ENCODE measurements at places on chromosomes 13 and 19. TPM values are rescaled to one million over a fixed set of nuclear protein-coding genes. Genes with fewer than 3 reads are reported as not detected.

The KLK12 gene
- total RNA-seq: not detected

The ATP4A gene
- not detected for total RNA-seq

The UBE2L5 gene
- total RNA-seq: not detected

The TTC9B gene
- 1.7 TPM for total RNA-seq

The SRRM5 gene
- total RNA-seq: 0.51 TPM

DNA sequence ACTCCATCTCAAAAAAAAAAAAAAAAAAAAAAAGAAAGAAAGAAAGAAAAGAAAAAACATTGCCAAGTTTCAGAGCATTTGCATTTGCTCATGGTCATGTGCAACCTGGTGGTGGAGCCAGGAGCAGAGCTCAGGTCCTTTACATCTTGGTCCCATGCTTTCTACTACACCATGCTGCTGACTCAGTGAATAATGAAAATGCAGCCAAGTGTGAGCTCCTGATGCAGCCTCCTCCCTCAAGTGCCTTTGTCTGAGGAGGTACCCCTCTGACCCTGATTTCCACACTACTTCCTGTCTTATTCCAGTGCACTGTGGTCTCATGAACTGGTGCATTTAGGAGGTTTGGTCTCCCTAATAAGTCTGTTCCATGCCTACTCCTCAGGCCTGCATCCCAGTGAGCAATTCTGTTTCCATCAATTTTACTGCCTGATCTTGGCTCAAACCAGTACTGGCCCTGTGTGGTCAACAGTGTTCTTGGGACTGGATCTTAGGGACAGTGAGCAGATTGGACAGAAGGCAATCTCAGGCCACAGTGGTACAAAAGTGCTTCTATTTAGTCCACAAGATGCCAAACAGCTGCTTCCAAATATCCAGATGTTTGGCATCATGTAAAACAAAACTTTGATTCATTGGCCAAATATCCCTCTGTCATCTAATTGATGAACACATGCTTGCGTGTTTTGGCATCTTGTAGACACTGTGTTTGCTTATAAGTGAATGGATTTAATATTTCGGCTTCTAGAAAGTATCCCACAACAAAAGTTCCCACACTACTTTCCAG is 28.8 kb upstream of the LRCH1 start:
- H3K4me1 ChIP-seq: peaks cover 64% of the 10 kb centered on the region
- no peak for DNase-seq
- H3K27me3 ChIP-seq: no peaks in the 10 kb centered on the region
- H3K4me3 ChIP-seq: peak overlapping the region; percentile 45
- peaks cover 3% of the 10 kb centered on the region for H3K36me3 ChIP-seq

GRCh38 chr13:67343777-67344176 is 113.6 kb upstream of the PCDH9 start:
- H3K27me3 ChIP-seq: no peaks in the 10 kb centered on the region
- H3K4me3 ChIP-seq: no peak overlapping the region
- no peaks in the 10 kb centered on the region for H3K36me3 ChIP-seq
- no peaks in the 10 kb centered on the region for H3K4me1 ChIP-seq

DNA sequence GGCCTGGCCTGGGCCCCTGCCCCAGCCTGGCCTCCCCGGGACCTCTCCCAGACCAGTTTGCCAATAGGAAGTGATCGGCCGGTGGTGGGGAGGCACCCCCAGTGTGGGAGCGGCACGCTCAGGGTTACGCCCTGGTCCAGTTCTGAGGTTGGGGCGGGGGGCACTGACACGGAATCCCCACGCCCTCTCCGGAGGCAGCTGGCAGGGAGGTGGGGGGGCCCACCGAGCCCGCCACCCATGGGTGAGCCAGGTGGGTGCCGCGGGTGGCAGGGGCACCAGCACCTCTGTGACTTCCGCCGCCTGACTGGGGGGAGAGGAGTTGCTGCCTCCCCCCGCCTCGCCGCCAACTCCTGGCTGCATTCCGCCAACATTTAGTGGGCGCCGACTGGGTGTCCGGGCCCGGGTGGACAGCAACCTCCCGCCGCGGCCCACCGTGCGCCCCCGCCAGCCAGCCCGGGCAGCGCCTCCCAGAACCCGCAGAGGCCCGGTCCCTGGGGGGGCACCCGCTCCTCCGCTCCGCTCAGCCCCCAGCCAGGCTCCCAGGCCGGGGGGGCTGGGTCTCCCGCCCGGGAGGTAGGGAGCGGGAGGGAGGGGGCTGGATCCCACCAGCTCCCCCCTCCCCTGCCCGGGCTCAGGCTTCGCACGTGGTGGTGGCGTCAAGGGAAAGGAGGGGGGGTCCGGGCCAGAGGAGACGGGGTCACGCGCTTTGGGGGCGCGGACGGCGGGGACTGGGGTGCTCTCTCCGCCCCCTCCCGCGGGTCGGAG is 2.0 kb downstream of the ZBTB7A start:
- no peak overlapping the region for H3K4me3 ChIP-seq
- H3K4me1 ChIP-seq: peaks cover 15% of the 10 kb centered on the region
- peaks cover 24% of the 10 kb centered on the region for H3K27me3 ChIP-seq
- no peak overlapping the region for H3K27ac ChIP-seq
- no peak for DNase-seq

DNA sequence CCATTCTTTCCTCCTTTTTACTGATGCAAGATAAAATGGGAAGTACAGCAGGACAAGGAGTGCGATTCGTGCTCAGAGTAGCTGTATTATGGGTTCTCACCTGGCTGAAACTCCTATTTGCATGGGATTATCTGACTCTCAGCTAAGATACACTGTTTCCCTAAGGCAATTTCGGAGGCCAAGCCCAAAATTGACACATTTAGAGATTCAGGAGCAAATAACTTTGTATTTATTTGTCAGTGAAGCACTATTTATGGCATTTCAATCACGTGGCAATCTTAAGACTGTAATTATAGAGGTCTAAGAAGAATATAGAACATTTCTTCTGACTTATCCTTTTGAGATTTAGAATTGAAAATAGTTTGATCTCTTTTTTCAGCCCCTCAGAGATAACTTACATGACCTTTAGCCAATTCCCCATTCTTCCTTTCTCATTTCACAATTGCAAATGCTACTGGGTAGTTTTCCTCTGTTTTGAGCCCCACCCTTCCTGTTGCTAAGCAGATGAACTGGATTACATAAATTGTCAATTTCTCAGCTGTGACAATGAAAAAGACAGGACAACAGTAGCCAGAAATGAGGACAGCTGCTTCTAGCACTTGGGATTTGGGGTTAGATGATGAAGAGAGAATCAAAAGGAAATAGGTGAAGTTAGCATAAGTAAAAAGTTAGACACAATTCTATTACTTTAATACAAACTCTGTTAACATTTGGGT is 122.7 kb upstream of the FRY start:
- peaks cover 24% of the 10 kb centered on the region for H3K27me3 ChIP-seq
- peaks cover 9% of the 10 kb centered on the region for H3K4me1 ChIP-seq
- H3K4me3 ChIP-seq: no peak overlapping the region
- H3K27ac ChIP-seq: no peak overlapping the region
- H3K36me3 ChIP-seq: no peaks in the 10 kb centered on the region

- H3K4me1 ChIP-seq: no peaks in the 10 kb centered on the region
- peaks cover 11% of the 10 kb centered on the region for H3K36me3 ChIP-seq
- DNase-seq: no peak
- H3K27ac ChIP-seq: no peak overlapping the region
Observed at GRCh38 chr13:114257014-114257413, 22.3 kb downstream of the CDC16 start.

- no peak overlapping the region for H3K27ac ChIP-seq
- H3K4me3 ChIP-seq: no peak overlapping the region
- H3K27me3 ChIP-seq: no peaks in the 10 kb centered on the region
Observed at GRCh38 chr13:30998136-30999088, 66.0 kb downstream of the TEX26 start.

GRCh38 chr13:73195091-73195490 is 136.3 kb downstream of the KLF5 start:
- no peaks in the 10 kb centered on the region for H3K27me3 ChIP-seq
- DNase-seq: no peak
- peaks cover under 1% of the 10 kb centered on the region for H3K4me1 ChIP-seq
- no peak overlapping the region for H3K4me3 ChIP-seq
- no peaks in the 10 kb centered on the region for H3K36me3 ChIP-seq

- peaks cover 3% of the 10 kb centered on the region for H3K27me3 ChIP-seq
- no peak for DNase-seq
- no peaks in the 10 kb centered on the region for H3K4me1 ChIP-seq
- H3K4me3 ChIP-seq: no peak overlapping the region
- H3K36me3 ChIP-seq: no peaks in the 10 kb centered on the region
Observed at GRCh38 chr19:30178721-30179402, 193.3 kb upstream of the ZNF536 start.

- H3K27ac ChIP-seq: no peak overlapping the region
- no peak for DNase-seq
- no peaks in the 10 kb centered on the region for H3K36me3 ChIP-seq
- H3K4me3 ChIP-seq: no peak overlapping the region
- H3K4me1 ChIP-seq: no peaks in the 10 kb centered on the region
Observed at GRCh38 chr13:56019606-56020005, 1121.1 kb upstream of the PRR20A start.

- DNase-seq: no peak
- H3K4me1 ChIP-seq: no peaks in the 10 kb centered on the region
- H3K27me3 ChIP-seq: no peaks in the 10 kb centered on the region
- H3K36me3 ChIP-seq: peaks cover 18% of the 10 kb centered on the region
Observed at GRCh38 chr13:20058476-20058875, 99.9 kb downstream of the ZMYM2 start.

- peaks cover 3% of the 10 kb centered on the region for H3K4me1 ChIP-seq
- peaks cover 2% of the 10 kb centered on the region for H3K36me3 ChIP-seq
- no peaks in the 10 kb centered on the region for H3K27me3 ChIP-seq
- no peak overlapping the region for H3K4me3 ChIP-seq
- no peak for DNase-seq
- no peak overlapping the region for H3K27ac ChIP-seq
Observed at GRCh38 chr13:39998166-39998565, 342.7 kb downstream of the COG6 start.

DNA sequence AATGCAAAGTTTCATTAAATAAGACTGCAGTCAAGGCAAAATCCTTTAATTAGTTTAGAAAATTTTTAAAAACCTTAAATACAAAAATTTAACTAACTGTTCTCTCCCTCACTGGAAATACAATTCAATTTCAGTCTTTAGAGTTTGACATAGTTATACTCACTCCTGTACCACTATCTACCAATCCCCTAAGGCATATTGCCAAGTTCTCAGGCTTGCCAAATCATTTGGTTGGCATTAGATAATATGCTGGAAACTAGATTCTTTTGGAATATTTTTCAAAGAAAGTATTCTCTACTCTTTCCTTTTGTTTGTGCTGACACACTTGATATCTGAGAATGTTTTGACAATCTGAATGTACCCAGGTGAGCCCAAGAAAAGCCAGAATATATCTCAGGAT is 77.2 kb downstream of the TSC22D1 start:
- no peak overlapping the region for H3K27ac ChIP-seq
- DNase-seq: no peak
- peaks cover 4% of the 10 kb centered on the region for H3K4me1 ChIP-seq
- no peak overlapping the region for H3K4me3 ChIP-seq
- peaks cover 22% of the 10 kb centered on the region for H3K36me3 ChIP-seq
- no peaks in the 10 kb centered on the region for H3K27me3 ChIP-seq

- no peak for DNase-seq
- no peak overlapping the region for H3K4me3 ChIP-seq
- H3K36me3 ChIP-seq: no peaks in the 10 kb centered on the region
- peaks cover 33% of the 10 kb centered on the region for H3K4me1 ChIP-seq
Observed at GRCh38 chr13:45879666-45880065, 28.1 kb upstream of the SIAH3 start.

GRCh38 chr19:8004001-8004400 is 1.4 kb downstream of the ELAVL1 start:
- H3K27me3 ChIP-seq: no peaks in the 10 kb centered on the region
- peaks cover 43% of the 10 kb centered on the region for H3K4me1 ChIP-seq
- DNase-seq: no peak
- H3K27ac ChIP-seq: no peak overlapping the region
- H3K4me3 ChIP-seq: peak overlapping the region; percentile 95

- H3K27ac ChIP-seq: no peak overlapping the region
- no peaks in the 10 kb centered on the region for H3K27me3 ChIP-seq
- H3K36me3 ChIP-seq: peaks cover 35% of the 10 kb centered on the region
- peaks cover 6% of the 10 kb centered on the region for H3K4me1 ChIP-seq
- no peak for DNase-seq
Observed at GRCh38 chr13:41931337-41931736, 29.6 kb downstream of the VWA8 start.

DNA sequence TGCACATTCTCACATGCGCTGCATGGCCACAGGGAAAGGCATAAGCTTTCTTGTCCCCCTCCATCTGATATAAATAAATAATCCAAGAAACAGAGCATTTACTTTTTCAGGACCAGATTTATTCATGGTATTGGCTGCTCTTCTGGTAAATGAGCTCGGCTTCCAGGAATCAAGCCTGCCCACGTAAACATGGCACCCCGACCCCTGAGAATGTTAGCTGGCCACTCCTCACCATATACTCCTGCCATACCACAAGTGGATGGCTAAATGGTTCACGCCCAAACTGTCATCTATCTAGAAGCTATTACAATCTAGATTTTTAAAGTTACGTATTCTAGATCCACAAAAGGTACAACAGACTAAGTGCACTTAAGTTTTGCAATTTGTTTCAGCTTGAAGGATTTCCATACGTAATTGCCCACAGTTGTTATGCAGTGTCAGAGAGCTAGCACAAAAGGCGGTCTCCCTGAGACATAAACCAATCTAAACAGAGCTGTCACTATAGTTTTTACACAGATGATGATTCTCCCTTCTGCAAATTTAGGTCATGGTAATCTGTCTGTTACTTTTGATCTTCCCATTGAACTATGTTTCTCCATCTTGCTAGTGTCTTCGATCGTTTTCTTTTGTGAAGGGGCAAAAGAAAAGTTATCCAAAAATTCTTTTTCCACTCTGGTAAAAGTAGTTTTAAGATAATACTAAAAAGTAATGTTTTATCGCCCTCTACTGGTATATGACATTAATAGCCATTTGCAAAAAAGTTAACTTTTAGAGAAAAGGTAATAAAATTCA is 16.2 kb upstream of the FOXO1 start:
- no peak overlapping the region for H3K27ac ChIP-seq
- H3K36me3 ChIP-seq: no peaks in the 10 kb centered on the region
- no peak overlapping the region for H3K4me3 ChIP-seq
- no peaks in the 10 kb centered on the region for H3K27me3 ChIP-seq

DNA sequence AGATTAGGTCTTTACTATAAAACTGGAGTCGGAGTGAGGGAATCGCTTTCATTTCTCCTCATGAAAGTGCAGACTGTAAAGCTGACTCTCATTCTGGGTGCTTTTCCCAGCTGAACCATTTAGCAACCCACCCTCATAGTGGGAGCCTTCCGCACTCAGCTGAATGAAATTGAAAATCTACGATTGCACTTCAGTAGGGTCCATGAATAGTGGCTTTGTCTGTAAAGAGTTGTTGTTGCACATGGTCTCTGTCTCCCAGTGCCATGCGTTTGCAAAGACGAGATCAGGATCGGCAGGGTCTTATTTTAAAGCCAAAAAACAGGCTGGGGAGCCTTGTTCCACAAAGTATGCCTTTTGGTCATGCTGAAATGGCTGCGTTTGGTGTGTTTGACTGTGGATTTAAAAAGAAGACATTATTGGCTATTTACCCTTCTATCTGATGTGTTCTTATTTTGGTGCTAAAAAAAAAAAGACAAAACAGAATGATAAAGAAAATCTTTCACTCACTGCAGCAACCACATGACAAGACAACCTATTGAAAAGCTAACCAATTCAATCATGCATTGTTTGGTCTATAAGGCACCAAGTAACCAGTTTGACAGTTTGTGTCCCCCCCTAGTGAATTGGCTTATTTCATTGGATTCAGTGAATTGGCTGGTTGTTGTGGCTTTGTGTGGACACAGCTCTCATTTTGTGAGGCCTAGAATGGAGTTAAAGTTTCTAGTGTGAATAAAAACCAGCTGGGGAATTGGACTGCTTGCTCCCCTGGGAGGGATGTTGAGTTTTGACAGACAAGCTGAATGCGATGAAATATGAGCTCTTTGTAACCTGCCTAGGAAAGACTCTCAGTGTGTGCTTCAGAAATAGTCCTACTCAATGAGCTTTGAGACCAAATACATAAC is 65.6 kb downstream of the ARHGAP35 start:
- peaks cover 62% of the 10 kb centered on the region for H3K4me1 ChIP-seq
- peak overlapping the region; percentile 75 for H3K27ac ChIP-seq
- peak overlapping the region; percentile 35 for H3K4me3 ChIP-seq

All from neural crest cell (in vitro differentiated cells).